LoVo (cell line): ENCODE measurements at places on chromosomes 5 and 9.
A peak's percentile ranks its signal among the peaks of the same experiment; 100 is the strongest.

- DNase-seq, result no peak
These were observed 20.5 kb upstream of the B4GALT1 start for GRCh38 chr9:33187519-33188218.

DNA sequence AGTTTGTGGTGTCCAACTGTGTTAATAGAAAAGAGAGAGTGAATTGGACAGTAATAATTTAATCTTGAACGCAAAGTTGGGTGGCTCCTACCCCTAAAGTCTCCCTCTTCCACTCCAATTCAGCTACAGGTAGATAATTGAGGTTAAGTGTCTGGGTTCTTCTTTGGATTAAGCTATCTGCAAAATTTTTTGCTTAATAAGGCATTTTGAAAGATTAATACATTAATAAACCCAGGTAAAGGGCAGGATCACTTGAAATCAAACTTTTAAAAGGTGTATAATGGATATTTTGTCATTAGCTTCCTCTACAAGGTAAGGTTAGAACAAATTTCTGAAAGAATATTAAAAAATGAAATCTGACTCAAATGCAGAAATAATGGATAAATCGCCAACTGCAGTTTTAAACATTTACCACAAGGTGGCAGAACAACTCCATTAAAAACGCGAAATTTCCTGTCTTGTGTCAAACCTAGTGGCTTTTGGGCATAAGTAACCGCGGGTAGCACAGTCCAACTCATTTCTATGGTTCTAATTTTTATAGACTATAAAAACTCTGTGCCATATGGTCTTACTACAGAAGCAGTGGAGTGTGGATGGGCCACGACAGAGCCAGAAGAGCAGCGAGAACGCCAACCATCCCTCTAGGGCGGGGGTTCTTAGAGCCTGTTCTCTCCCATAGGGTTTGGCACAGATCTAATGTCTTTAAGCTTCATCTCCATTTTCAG, 276.5 kb downstream of the ARHGEF28 start:
- DNase-seq, result peak; percentile 74

GRCh38 chr9:12631866-12632265, 61.3 kb upstream of the TYRP1 start:
- DNase-seq, result no peak

- no peak for DNase-seq
These were observed 70.0 kb downstream of the KLHL3 start for GRCh38 chr5:137665678-137666460.

DNA sequence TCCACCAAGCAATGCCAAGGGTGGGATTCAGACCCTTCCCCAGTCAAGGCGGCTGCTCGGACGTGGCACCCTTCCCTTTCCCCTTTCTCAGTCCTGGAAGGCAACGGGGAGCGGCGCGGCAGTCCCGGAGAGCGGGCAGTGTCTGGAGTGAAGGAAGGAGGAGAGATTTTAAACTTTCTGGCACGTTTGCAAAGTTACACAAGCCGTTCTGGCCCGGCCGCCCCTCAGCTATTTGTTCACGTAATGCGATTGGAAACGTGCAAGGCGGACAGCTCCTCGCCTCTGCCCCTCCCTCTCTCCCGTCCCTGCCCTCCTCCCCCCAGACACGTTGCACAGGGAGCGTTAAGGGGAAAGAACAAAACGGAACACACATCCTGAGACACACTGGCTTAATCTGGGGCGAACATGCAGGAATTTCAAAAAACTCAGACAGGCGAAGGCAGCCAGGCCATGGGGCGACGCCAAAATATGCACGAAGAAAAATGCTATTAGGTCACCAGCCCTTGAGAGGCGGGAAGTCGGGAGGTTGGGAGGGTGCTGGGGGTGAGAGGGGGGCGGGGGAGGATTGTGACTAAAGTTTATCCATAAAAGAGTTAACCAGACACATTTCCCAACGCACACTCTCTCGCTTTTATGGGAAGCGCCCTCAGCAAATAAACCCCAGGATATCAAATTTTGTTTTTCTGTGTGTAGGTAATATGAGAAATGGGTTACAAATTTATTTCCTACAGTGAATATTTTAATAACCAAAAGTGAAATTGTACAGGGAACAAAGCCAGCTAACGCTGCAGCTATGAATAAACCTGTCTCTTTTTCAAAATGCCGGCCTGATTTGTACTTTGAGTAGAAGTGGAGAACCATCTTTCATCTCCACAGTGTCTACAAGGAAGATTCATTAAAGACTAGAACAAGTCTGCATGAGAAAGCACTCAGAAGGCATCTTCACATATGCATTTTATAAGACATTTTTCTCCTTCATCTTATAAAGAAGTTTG, at the start of gene LOX:
TSS of gene LOX (minus strand) at position 144 of the 995 bp plus-strand sequence. CDS start 274 bp downstream, outside the sequence.
- DNase-seq, result no peak

DNA sequence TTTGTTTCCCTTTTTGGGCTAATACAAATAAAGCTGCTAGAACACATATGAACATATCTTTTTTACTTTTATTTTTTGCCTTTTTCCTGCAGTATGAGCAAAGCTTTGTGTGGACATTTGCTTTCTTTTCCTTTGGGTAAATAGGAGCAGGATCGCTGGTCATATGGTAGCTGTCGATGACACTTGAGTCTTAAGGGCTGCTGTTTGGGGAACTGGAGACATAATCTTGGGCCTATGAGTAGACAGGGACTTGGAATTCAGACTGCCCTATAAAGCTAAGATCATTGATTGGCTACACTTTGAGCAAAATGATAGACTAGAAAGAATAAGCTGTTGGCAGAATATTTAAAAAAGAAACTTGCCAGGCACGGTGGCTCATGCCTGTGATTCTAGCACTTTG, 60.9 kb upstream of the ABL1 start:
- DNase-seq, result no peak

DNA sequence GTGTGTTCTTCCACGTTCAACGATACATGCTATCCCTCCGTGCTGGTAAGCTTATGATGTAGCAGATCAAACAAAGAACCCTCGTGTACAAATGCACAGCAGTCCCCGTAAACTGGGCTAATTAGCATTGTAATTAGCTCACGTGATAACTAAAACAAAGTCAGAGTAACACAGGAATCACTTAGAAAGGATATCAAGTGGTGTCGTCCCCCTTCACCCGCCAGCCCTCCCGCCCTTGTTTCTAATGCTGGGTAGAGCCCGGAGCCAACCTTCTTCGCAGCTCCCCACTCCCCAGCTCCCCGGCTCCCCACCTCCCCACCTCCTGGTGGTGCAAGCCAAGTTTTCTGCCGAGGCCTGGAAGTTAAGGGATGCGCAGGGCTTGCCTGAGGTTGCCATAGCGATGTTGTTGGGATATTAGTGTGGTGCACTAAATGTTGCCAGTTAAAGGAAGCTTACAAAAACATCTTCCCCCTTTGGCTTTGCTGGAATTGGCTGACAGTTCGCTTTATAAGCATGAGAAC, 357.9 kb upstream of the CCNH start:
- DNase-seq, result no peak

GRCh38 chr5:23411994-23412393, 95.4 kb upstream of the PRDM9 start:
- no peak for DNase-seq

DNA sequence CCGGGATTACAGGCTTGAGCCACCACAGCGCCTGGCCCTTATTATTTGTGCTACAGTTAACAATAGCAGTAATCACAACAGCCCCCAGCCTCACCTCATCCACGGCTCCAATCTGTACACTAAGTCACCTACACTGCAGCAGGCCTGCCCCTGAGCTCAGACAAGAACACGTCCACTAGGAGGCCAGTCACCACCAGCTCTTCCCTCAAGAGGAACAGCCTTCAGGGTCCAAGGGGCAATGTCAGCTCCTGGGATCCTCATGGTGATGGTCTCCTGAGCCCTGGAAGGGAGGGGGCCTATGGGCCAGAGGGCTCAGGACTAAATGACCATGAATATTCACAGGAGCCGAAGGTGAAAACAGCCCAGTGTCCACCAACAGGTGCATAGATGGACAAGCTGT, 67.7 kb downstream of the VAV2 start:
- DNase-seq, result no peak

GRCh38 chr9:73079326-73079725, 72.3 kb upstream of the ANXA1 start:
- DNase-seq, result peak; percentile 70

DNA sequence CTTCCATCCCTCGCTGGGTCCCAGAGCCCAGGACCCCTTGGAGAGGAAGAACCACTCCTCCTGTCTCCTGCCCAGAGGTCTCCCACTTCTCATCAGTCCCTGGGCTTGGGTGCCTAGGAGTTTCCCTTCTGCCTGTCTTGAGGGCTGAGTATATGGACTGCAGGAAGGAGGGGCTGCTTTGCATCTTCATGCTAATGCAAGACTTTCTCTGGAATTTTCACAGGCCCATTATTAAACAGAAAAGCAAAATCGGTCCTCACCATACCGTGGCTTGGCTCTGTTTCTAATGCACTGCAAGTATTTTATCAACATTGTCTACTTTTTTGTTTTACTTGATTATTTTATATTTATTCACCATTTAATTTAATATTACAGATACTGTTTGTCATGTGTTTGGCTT, 34.5 kb downstream of the TRIO start:
- DNase-seq, result no peak

- DNase-seq, result no peak
These were observed 87.2 kb downstream of the RMI1 start for GRCh38 chr9:84067821-84068220.

DNA sequence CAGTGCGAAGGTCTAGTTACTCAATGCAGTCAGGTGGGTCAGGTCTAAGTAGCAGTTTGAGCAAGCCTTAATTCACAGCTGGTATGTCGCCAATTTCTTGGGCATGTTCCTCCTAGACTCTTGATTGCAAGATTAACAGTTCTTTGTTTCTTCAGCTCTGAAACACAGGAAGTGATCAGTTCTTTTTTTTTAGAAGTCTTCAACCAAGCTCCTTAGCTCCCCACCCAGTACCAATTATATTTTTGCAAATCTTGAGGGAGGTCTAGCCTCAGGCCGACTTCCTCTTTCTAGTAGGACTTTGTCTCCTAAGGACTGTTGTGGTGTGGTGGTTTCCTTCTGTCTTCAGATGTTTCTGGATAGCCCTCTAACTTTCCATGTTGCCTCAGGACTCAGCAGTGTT, 2054.2 kb downstream of the MAT2B start:
- DNase-seq, result no peak

GRCh38 chr5:180548563-180548962, 42.7 kb downstream of the SCGB3A1 start:
- no peak for DNase-seq

DNA sequence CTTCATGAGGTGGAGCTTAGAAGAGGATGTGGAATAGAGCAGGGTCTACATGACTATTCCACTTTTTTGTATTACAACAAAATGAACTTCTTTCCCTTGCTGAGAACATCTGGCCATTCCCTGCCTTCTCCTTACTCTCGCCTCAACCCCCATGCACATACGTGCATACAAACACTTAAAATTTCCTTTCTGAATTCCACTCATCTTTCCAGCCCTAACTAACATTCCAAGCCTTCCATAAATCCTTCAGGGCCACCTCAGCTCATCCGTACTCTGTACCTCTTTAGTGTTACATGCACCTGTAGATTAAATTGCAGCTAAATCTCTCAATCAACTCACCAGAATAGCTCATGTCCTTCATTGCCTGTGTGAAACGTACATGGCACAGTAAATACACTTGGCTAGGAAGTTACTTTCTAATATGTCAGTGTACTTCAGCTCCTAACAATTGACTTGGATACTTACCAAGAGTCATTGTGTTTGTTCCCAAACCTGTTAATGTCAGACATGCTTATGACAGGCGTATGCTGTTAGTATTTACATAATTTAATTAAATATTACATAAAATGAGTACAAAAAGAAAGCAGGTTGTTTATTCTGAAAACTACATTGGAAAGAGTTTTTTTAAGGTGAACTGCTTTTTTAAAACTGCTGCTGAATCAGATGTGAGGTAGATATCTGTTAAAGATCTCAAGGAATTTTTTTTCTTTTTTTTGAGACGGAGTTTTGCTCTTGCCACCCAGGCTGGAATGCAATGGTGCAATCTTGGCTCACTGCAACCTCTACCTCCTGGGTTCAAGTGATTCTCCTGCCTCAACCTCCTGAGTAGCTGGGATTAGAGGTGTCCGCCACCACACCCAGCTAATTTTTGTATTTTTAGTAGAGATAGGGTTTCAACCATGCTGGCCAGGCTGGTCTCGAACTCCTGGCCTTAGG, 55.7 kb downstream of the GLIS3 start:
- no peak for DNase-seq

DNA sequence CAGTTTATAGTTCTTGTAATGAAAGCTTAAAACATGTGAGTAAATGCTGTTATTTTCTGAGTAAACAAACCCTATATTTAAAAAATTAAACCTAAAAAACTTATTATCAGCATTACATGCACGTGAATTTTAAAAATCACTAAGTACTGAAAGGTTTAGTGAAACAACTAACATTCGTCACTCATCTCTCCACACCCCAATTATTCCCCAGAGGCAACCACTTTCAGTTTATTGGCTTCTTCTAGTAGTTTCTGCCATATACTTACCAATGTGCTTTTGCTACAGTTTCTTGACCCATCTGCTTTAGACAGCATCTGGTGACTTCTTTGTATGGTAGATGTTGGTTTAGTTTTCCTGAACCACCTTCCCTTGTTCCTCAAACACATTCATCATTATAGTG, 58.1 kb downstream of the ANGPTL2 start:
- no peak for DNase-seq

- DNase-seq, result no peak
These were observed 69.2 kb downstream of the MRPL36 start for GRCh38 chr5:1730487-1730847.
